ENCODE measurements at places on chromosomes 7 and 10.

GRCh38 chr7:44629829-44630522 is 23.5 kb downstream of the OGDH start:
- peaks cover 52% of the 10 kb centered on the region for H3K36me3 ChIP-seq
- H3K27ac ChIP-seq: peak overlapping the region; percentile 9
- peaks cover 82% of the 10 kb centered on the region for H3K4me1 ChIP-seq
- no peaks in the 10 kb centered on the region for H3K27me3 ChIP-seq
- no peak for DNase-seq

DNA sequence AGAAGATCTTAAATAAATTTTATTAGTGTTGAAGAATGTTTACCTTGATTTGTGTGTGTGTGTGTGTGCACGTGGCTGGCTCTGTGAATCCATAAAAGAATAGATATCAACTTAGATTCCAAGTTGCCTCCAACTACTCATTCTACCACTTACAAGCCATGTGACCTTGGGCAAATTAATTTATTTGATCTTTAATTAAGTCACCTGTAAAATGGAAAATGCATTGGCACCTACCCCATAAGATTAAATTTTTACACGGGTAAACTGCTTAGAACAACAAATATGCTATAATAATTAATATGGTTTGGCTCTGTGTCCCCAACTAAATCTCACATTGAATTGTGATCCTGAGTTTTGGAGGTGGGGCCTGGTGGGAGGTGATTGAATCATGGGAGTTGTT is 604.9 kb upstream of the NRG3 start:
- DNase-seq: no peak
- H3K27me3 ChIP-seq: no peaks in the 10 kb centered on the region
- H3K27ac ChIP-seq: no peak overlapping the region
- no peaks in the 10 kb centered on the region for H3K36me3 ChIP-seq
- no peak overlapping the region for H3K4me3 ChIP-seq

GRCh38 chr7:1193593-1194424 is 33.8 kb upstream of the ZFAND2A start:
- H3K4me1 ChIP-seq: no peaks in the 10 kb centered on the region
- DNase-seq: peak; percentile 71
- H3K27ac ChIP-seq: no peak overlapping the region
- H3K36me3 ChIP-seq: no peaks in the 10 kb centered on the region

DNA sequence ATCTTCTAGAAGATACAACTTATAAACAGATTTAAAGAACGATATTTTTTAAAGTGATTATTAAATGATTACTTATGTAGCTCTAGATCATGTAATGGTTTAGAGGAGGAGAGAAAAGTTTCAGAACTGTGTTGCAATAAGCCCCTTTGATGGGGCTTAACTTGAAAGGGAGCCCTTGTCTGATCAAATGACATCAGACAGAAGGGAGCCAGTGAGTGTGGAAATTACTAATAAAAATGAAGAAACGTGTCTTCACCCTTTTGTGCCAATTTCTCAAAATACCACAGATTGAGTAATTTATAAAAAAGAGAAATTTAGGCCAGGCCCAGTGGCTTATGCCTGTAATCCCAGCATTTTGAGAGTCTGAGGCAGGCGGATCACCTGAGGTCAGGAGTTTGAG is 318.2 kb downstream of the EXOC4 start:
- H3K4me1 ChIP-seq: no peaks in the 10 kb centered on the region
- H3K4me3 ChIP-seq: no peak overlapping the region
- no peaks in the 10 kb centered on the region for H3K27me3 ChIP-seq
- no peak for DNase-seq
- no peak overlapping the region for H3K27ac ChIP-seq
- H3K36me3 ChIP-seq: no peaks in the 10 kb centered on the region

DNA sequence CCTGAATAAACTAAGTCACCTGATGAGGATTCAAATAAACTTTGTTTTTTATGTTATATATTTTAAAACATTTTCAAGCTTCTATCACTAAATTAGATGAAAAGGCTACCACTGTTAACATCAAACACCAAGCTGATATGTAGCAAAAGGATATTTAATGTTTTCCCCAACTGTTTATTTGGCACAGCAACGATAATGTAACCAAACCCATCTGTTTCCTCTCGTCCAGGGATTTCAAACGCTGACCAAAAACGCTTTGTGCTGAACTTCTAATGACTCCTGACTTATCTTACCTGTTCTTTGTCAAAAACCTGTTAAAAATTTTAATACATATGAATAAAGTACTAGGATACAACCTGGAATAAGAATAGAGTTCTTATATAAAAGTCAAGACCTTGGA is 30.5 kb downstream of the DCLRE1A start:
- no peaks in the 10 kb centered on the region for H3K36me3 ChIP-seq
- no peak overlapping the region for H3K27ac ChIP-seq
- no peak for DNase-seq
- no peaks in the 10 kb centered on the region for H3K27me3 ChIP-seq

Measured in heart left ventricle (tissue), 16 donors.